ENCODE measurements at places on chromosomes 2 and 18. TPM values are rescaled to one million over a fixed set of nuclear protein-coding genes. Genes with fewer than 3 reads are reported as not detected.

Gene MAP3K19
- not detected for polyA plus RNA-seq

Gene UPP2
- polyA plus RNA-seq: not detected

Gene STON1
- polyA plus RNA-seq: 12.2 TPM

Gene ARHGAP25
- polyA plus RNA-seq: 0.21 TPM

Gene TYW5
- polyA plus RNA-seq: 5.3 TPM

Gene SCN7A
- polyA plus RNA-seq: 0.63 TPM

Gene TTC27
- 12.7 TPM for polyA plus RNA-seq

Gene ZSWIM2
- polyA plus RNA-seq: 0.45 TPM
